ENCODE measurements at places on chromosomes 4 and X. TPM values are rescaled to one million over a fixed set of nuclear protein-coding genes. Genes with fewer than 3 reads are reported as not detected.

The WDR17 gene
- total RNA-seq: 0.42 TPM

The UGT2B17 gene
- not detected for total RNA-seq

The TCEAL5 gene
- not detected for total RNA-seq

The MED12 gene
- total RNA-seq: 35.3 TPM

The GPRIN3 gene
- total RNA-seq: not detected

The BMP3 gene
- under 0.01 TPM for total RNA-seq

The FGF5 gene
- 0.17 TPM for total RNA-seq

- DNase-seq: no peak
Observed at GRCh38 chrX:20718592-20719380, 452.1 kb upstream of the RPS6KA3 start.

DNA sequence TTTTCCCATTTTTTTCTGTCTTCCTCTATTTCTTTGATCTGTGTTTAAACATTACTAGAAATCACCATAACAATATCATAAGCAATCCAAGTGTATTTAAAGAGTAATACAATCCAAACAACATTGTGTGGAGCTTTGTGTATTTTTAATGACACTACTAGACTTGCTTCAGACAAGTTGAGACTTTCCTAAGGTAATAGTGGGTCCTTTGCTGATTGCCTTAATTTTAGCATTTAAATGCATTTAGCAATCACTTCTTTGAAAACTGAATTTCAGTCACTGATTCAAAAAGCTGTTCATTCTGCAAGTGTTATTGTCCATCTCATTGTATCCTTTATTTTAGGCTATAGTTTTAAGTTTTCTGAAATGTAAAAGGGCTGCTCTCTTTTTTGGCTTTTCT lies 804.8 kb downstream of the ADGRL3 start:
- no peak for DNase-seq

- no peak for DNase-seq
Observed at GRCh38 chr4:80452055-80452454, 116.5 kb downstream of the CFAP299 start.

GRCh38 chr4:83490876-83491450 lies 6.1 kb upstream of the ABRAXAS1 start:
- no peak for DNase-seq

DNA sequence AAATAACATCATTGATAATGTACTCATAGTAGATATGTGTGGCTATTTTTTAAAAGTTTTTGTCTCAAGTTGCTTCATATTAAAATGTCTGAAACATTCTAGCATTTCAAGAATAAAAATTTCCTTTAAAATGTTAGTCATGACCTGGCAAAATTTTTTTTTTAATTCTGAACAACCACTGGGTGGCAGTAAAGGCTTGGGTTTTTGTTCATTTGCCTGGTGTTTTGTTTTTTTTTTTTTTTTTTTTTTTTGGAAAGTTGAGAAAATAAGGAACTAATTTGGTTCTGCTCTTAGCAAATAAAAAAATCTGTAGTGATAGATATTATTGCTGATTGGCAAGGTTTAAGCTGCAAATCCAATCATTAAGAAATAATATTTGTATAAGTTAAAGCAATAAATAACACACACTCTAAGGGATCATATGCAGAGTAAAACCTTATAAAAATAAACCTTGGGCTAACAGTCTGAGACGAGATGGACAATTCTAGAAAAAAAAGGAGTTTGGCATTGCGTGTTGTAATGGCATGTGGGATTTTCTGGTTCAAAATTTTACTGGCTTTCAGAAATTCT lies 81.4 kb downstream of the CEP44 start:
- DNase-seq: no peak

DNA sequence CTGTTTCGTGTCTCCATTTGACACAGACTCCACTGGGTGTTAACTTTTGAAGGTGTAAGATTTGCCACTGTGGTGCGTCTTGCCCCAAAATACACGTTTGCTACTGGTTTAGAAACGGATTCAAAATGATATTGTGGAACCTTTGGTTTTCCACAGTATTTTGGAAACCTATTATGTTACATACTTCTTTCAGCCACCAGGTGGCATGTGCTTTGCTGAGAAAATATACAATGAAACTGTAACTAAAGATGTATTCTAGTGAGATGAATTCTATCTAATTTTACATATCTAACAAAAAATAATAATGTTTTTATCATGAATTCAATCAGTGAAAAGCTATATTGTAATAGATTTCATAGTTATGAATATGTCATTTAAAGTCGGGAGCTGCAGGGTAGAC lies 28.4 kb upstream of the SLITRK4 start:
- DNase-seq: no peak

- peak; percentile 12 for DNase-seq
Observed at GRCh38 chr4:113977526-113977855, 2.0 kb downstream of the ARSJ start.

- no peak for DNase-seq
Observed at GRCh38 chr4:17324386-17324830, 187.5 kb downstream of the QDPR start.

- DNase-seq: peak; percentile 9
Observed at GRCh38 chr4:55608591-55608990, 16.5 kb upstream of the PDCL2 start.

DNA sequence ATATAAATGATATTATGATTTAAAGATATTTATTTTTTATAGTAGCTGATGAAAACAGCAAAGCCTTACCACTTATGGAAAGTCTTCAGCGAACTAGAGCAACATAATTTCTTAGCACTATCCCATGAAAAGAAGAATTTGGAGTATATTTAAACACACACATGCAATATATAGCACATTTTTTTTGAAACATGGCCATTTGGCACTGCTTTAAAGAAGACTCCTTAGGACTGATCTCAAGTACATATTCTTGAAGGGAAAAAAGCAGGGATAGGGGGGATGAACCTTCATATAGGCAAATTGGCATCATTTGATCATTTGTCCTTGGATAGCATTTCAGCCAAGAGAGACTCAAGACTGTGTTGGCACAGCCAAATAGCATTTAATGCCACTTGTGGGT lies 193.3 kb downstream of the ANKRD50 start:
- no peak for DNase-seq

GRCh38 chr4:58809366-58809765 lies 1699.2 kb upstream of the IGFBP7 start:
- DNase-seq: no peak

- DNase-seq: peak; percentile 68
Observed at GRCh38 chr4:148787831-148788477, 345.7 kb upstream of the NR3C2 start.

- no peak for DNase-seq
Observed at GRCh38 chrX:111520506-111520905, 9.1 kb downstream of the SERTM2 start.

DNA sequence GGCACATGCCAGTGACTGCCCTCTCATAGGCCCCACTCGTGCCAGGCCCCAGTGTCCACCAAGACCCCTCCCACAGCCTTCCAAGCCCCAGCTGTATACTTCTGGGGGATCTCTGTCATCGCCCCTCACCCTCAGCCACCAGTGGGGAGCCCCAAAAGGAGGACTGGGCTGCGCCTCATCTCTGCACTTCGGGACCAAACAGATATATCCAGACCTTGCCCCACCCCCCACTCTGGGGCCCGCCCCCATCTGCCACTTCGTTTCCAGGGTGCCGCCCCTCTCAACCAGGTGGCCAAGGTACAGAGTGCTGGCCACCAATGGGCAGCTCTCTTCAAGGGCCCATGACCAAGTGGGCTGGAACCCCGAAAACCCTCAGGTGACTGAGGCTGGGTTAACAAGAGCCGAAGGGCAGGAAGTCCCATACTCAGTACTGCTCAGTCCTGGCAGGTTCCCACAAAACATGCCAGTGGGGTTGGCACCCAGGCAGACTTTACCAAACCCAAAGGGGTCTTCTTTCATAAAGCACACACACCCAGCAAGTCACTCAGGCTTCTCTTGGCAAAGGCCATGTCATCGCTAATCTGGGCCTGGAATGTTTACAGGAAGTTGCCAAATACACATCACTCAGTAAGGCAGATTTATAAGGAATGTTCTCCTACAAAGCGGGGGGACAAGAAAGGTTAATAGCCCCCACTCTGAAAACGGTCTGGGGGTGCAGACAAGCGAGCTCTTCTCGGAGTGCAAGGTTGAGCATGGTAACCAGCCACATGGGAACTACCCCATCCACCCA lies 4.4 kb downstream of the ZFYVE28 start:
- DNase-seq: no peak

Data from mammary epithelial cell (primary cell).